Naive B cell (primary cell): ENCODE measurements at places on chromosomes 2 and 18. TPM values are rescaled to one million over a fixed set of nuclear protein-coding genes. Genes with fewer than 3 reads are reported as not detected.

The MEP1B gene
- not detected for polyA plus RNA-seq

The BCL2 gene
- polyA plus RNA-seq, result 39.7 TPM

The C2orf66 gene
- not detected for polyA plus RNA-seq

The CAPN13 gene
- polyA plus RNA-seq, result not detected

The MAPRE2 gene
- polyA plus RNA-seq, result 102 TPM

DNA sequence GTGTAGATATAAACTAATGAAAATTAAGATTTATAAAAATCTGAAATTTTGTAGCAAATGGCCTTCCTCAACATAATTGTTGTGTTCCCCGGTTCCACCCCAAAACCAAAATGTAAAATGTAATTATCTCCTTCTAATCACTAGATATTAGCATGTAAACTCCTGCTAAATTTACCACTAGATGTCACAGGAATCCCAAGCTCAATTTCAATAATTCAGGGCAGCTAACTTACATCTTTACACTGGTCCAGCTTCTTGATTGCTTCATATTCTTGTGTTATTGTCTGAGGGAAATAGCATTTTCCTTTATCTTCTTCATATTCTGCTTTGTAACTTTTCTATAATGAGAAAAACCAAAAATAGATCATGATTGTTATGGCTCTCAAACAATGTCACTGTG is 42.6 kb downstream of the NEB start:
- H3K36me3 ChIP-seq, result no peaks in the 10 kb centered on the region
- H3K27ac ChIP-seq, result no peak overlapping the region
- no peaks in the 10 kb centered on the region for H3K4me1 ChIP-seq
- DNase-seq, result no peak
- no peaks in the 10 kb centered on the region for H3K27me3 ChIP-seq

- H3K4me3 ChIP-seq, result no peak overlapping the region
- H3K27me3 ChIP-seq, result no peaks in the 10 kb centered on the region
- no peak for DNase-seq
Observed at GRCh38 chr18:49094979-49095632, 144.3 kb upstream of the SMAD7 start.

DNA sequence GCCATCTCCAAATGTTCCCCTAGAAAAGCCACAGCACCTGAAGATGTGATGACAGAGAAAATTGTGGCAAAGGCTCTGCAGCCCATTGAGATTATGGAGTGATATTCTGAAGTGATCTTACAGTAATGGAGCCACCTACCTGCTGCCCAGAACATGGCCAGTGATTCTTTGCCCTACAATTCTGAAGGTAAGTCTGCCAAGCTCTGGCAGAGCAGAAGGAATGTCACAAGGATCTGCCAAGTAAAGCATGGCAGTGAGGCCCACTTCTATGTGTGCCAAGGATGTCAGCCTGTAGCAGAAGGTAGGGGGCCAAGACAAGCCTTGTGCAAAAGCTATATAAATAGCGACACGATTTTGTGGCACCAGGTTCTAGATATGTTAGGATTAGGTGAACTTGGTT is 155.1 kb downstream of the RND3 start:
- H3K4me1 ChIP-seq, result no peaks in the 10 kb centered on the region
- DNase-seq, result no peak
- no peaks in the 10 kb centered on the region for H3K27me3 ChIP-seq
- no peak overlapping the region for H3K4me3 ChIP-seq

GRCh38 chr2:10239561-10239967 is 63.1 kb upstream of the HPCAL1 start:
- no peaks in the 10 kb centered on the region for H3K36me3 ChIP-seq
- H3K4me3 ChIP-seq, result no peak overlapping the region
- DNase-seq, result no peak
- no peak overlapping the region for H3K27ac ChIP-seq

DNA sequence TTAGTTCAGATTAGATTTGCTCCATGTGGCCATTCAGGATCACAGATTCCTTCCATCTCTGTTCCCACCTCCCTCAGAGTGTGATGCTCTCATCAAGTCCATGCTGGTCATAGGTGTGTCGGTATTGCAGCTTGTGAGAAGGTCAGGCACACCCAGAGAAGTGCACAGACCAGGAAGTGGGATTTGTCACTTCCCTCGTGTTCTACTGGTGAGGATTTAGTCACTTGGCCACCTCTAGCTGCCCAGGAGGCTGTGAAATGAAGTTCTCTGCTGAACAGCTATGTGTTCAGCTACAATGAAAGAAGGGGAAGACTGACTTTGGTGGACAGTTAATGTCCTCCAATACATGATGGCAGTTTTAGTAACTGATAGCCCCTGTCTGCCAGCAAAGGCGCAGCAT is 3.5 kb upstream of the LANCL1 start:
- H3K27ac ChIP-seq, result no peak overlapping the region
- peaks cover 13% of the 10 kb centered on the region for H3K27me3 ChIP-seq
- no peak overlapping the region for H3K4me3 ChIP-seq
- no peak for DNase-seq
- H3K4me1 ChIP-seq, result peaks cover 32% of the 10 kb centered on the region

GRCh38 chr2:201909348-201909747 is 103.0 kb downstream of the CDK15 start:
- H3K36me3 ChIP-seq, result no peaks in the 10 kb centered on the region
- H3K27me3 ChIP-seq, result peaks cover 33% of the 10 kb centered on the region
- no peak for DNase-seq
- no peak overlapping the region for H3K27ac ChIP-seq
- H3K4me1 ChIP-seq, result peaks cover 10% of the 10 kb centered on the region

DNA sequence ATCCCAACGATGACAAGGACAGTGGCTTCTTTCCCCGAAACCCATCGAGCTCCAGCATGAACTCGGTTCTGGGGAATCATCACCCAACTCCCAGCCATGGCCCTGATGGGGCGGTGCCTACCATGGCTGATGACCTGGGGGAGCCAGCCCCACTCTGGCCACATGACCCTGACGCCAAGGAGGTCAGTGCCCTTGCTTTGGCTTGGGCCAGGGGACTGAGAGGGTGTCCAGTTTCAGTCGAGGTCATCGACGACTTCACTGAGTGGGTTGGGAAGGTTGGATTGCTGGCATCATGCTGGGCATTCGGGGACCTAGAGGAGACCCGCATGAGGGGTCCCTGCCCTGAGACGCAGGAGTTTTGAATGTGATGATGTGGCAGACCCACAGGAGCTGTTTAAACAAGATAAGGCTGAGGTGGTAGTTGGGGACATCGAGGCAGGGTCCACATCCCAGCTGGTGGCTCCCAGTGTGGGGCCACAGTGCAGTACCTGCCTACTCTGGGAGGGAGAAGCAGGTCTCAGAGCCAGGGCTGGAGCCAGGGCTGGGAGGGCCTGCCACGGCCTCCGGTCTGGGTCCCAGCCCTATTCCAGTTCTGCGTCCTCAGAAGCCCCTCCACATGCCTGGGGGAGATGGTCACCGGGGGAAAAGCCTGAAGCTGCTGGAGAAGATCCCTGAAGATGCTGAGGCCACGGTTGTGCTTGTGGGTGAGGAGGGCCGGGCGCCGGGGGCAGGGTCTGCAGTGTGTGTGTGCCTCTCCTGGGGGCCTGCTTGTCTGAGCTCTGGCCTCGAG is 6.0 kb downstream of the SLC4A3 start:
- H3K27me3 ChIP-seq, result peaks cover 19% of the 10 kb centered on the region
- no peaks in the 10 kb centered on the region for H3K36me3 ChIP-seq
- H3K4me1 ChIP-seq, result peaks cover 5% of the 10 kb centered on the region
- H3K4me3 ChIP-seq, result no peak overlapping the region
- no peak for DNase-seq
- no peak overlapping the region for H3K27ac ChIP-seq

GRCh38 chr18:9919564-9920232 is 5.9 kb downstream of the VAPA start:
- DNase-seq, result no peak
- H3K36me3 ChIP-seq, result no peaks in the 10 kb centered on the region
- H3K27ac ChIP-seq, result no peak overlapping the region
- H3K4me1 ChIP-seq, result peaks cover 31% of the 10 kb centered on the region

DNA sequence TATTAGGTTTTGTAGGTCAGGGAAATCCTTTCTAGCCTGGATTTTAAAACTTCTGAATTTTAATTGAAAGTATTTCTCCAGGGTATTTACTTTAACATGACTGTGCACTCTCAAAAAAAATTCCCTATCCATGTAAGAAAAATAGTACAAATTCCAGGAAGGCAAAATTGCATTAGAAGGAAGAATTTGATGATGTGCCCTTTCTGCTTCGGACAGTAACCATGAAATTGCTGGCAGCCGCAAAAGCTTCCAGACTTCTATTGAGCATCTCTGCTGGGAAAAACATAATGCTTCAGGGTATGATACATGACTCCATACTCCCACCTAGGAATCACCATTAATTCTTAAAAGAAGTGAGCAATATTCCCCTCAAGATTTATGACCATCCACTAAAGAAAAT is 17.2 kb upstream of the KLF7 start:
- peaks cover 13% of the 10 kb centered on the region for H3K36me3 ChIP-seq
- H3K27me3 ChIP-seq, result no peaks in the 10 kb centered on the region
- no peak for DNase-seq
- no peaks in the 10 kb centered on the region for H3K4me1 ChIP-seq
- no peak overlapping the region for H3K4me3 ChIP-seq

DNA sequence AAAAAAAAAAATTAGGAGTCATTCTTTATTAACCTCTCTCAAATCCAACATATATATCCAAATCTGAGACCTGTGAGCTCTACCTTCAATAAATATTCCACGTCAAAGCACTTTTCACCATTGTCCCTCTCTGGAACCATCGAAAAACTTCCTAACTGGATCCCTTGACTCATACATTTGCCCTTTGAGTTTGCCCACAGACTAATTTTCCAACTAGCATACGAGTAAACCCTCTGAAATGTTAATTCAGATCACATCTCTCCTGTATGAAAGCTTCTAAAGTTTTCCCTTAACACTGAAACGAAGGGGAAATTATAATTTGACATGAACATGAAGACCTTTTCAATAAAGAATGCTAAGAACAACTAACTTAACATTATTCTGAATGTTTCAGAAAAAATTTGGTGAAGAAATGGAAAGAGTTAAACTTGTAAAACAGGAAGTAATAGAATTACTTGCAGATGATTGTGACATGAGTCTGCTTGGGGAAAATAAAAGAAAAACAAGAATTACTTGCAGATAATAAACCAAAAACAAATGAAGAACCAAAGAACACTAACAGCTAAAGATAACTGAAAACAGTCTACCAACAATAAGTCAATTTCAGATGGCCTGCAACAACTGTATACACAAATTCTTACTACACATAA is 110.6 kb downstream of the C2orf74 start:
- no peaks in the 10 kb centered on the region for H3K27me3 ChIP-seq
- H3K4me1 ChIP-seq, result no peaks in the 10 kb centered on the region
- no peak overlapping the region for H3K27ac ChIP-seq
- H3K36me3 ChIP-seq, result peaks cover 24% of the 10 kb centered on the region

DNA sequence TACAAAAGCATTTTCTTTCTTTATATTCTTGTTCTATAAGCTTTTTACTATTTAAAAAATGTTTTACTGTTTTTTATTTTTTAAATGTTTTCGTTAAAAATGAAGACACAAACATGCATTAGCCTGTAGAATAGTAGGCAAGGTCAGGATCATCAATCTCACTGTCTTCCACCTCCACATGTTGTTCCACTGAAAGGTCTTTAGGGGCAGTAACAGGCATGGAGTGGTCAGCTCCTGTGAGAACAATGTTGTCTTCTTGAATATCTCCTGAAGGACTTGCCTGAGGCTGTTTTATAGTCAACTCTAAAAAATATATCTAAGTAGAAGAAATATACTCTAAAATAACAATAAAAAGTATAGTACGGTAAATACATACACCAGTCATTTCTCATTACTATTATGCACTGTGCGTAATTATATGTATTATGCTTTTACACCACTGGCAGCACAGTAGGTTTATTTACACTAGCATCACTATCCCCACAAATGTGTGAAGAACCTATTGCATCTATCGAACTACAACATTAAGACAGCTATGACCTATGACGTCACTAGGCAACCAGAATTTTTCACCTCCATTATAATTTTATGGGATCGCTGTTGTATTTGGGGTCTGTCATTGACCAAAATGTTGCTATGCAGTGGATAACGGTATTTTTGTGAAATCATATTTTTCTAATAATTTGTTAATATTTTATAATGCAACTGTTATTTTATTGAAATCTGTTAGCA is 764.3 kb downstream of the METTL4 start:
- H3K27me3 ChIP-seq, result no peaks in the 10 kb centered on the region
- no peaks in the 10 kb centered on the region for H3K36me3 ChIP-seq
- H3K27ac ChIP-seq, result no peak overlapping the region
- H3K4me3 ChIP-seq, result no peak overlapping the region
- H3K4me1 ChIP-seq, result no peaks in the 10 kb centered on the region

DNA sequence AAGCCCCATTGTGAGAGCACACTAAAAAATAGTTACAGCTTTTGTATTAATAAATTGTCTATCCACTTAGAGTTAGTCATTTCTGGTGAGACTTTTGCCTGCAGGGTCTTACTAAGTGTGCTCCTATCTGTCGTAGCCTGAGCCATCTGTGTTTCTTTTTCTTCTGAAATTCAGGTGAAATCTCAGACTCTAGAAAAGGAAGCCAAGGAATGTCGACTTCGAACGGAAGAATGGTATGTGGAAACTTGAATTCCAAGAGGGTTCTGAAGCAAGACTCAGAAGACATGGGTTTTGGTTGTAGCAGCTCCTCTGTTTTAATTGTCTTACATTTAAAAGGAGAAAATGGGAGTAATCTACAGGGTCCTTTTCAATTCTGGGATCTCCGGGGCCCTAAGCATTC is 70.0 kb upstream of the STON1 start:
- no peak overlapping the region for H3K27ac ChIP-seq
- H3K4me3 ChIP-seq, result no peak overlapping the region
- no peak for DNase-seq
- H3K36me3 ChIP-seq, result peaks cover 20% of the 10 kb centered on the region

DNA sequence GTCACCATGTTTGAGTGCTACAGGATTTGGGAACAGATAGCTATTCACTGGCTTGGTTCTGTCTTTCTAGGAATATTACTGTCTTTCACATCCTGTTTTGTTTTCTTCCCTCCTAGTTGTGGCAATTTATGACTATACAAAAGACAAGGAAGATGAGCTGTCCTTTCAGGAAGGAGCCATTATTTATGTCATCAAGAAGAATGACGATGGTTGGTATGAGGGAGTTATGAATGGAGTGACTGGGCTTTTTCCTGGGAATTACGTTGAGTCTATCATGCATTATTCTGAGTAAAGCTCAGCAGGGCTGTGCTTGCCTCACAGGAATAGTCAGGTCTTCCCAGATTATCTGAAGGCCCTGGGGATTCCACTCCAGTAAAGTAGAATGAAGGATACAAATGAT is 98.9 kb downstream of the ABI2 start:
- no peak overlapping the region for H3K4me3 ChIP-seq
- no peaks in the 10 kb centered on the region for H3K4me1 ChIP-seq
- H3K36me3 ChIP-seq, result peaks cover 23% of the 10 kb centered on the region
- no peaks in the 10 kb centered on the region for H3K27me3 ChIP-seq

GRCh38 chr2:29189052-29189451 is 73.8 kb downstream of the CLIP4 start:
- H3K4me1 ChIP-seq, result peaks cover 13% of the 10 kb centered on the region
- H3K4me3 ChIP-seq, result no peak overlapping the region
- no peak for DNase-seq
